Activated T-cell treated with anti-CD3 and anti-CD28 coated beads for 48 hours (primary cell): ENCODE measurements at places on chromosomes 3 and 15.
A peak's percentile ranks its signal among the peaks of the same experiment; 100 is the strongest.

- DNase-seq, result no peak
Measured at GRCh38 chr3:57383406-57383805, 90.9 kb upstream of the ASB14 start.

DNA sequence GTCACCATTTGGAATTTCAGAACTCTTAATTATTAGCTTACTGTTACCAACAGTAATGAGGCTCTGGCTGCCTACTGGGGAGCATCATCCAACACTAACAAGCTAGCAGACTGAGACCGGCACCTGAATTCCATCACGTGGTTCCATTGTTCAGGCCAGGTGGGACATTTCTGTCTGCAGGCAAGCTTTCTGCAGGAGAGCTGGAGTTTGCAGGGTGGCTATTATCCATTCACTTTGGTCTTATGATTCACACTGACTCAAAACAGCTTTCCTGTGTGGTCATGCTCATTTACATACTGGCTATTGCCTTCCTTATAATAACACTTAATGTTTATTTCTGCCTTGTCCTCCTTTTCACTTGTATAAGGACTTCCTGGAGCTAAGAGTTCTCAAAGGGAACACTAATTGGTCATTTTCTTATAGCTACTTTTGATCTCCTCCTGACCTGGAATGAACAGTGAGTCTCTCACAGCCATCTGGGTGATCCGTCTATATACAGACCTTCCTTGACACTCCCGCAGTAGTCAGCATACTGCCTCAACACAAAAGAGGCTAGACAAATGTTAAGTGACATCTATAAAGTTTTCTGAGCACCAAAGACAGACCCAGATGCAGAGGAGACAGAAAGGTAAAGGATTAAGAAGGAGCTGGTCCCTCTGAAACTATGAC, 695.4 kb downstream of the FHIT start:
- DNase-seq, result no peak

GRCh38 chr3:129282727-129283327, 4.2 kb downstream of the HMCES start:
- DNase-seq, result no peak

GRCh38 chr15:101088788-101089578, 162.9 kb downstream of the CHSY1 start:
- peak; percentile 80 for DNase-seq

DNA sequence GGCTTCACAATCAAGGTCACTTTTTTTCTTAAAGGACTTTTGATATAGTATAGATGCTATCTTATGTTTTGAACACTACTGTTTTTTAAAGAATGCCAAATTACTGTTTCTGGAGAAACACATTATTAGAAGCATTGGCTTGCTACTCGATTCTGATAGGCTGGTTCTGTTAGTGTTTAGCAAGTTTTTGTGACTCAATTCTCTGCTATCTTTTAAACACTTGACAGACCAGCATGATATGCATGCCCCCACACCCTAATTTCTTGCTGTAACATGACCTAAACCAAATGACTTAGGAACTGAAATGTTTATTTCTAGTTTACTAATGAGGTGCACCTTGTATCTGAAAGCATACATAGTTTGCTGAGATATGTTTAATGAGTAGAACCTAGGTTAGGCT, 5.5 kb upstream of the IL20RB start:
- DNase-seq, result no peak

DNA sequence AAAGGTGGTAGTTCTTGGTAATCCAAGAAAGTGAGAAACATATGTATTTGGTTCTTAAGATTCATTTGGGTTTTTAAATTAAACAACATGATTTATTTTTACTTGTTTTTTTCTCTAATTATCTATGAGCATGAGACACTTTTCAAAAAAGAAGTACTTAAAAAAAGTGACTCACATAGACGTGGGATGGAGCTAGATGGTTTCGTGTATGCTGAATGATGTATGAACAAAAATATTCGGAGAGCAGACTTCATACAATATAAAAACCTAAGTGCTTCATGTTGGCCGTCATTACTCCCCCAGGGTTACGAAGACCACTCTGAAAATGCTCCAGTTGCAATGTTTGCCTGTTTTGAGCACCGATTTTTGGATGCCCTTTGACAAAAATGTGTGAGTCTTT, 90.9 kb downstream of the RORA start:
- DNase-seq, result no peak

DNA sequence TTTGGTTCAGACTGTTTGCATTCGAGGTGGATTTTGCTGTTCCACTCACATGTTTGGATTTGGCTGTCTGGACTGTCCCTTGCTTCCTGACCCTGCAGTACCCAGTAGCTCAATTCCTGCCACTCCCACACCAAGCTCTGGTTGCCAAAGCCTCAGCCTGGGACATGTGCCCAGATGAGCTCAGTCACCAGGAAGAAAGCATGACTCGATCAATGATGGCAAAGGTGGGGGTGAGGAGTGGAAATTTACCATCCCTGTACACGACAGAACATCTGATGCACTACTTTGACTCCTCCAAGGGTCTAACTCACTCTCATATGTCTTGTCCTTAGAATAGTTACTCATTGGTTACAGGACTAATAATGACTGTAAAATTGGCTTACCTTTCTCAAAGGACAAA, 45.2 kb downstream of the ZNF385D start:
- no peak for DNase-seq

- DNase-seq, result no peak
Measured at GRCh38 chr3:180684807-180685206, 5.5 kb upstream of the CCDC39 start.

DNA sequence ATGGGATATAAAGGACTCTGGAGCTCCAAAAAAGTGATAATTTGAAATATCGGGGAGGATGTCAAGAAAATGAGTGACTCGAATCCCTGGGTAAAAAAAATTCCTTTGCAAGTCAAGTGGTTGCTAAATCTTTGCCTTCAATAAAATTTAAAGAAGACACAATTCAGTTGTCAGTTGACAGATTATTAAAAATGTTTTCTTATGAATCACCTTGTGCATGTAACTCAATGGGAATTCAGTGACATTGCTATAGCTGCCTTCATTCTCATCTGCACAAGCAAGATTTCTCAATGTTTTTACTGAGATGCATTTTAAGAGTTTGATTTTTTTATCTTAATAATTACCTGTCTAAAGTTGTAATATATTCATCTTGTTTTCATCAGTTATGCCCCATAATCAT, 264.0 kb upstream of the IL12A start:
- DNase-seq, result no peak

GRCh38 chr3:36476286-36476942, 96.1 kb downstream of the STAC start:
- DNase-seq, result no peak

DNA sequence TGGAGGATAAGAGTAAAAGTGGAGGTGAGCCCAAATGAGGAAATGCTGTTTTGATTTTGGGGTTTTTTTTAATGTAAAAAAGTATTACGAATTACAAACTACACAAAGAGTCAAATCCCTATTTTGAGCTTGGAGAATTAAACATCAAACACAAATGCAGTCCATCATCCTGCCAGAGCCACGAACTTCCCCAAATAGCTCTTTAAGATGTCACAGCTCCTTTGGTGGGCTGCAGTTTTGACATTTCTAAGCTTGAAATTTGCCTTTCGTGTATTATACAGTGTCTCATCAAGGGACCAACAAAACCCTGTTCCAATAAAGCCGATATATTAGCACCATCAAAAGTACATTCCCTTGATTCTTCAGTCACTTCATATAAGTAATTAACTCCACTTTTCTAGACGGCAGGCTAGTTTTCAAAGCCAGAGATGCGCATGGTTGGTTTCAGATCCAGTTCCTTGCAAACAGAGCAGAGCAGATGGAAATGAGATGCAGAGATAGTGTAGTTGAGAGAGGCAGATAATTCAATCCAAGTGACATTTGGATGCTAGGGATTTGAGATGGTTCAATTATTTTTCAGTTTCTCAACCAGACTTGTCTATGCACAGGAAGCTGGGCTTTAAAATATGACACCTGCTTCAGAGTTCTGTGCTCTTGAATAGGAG, 580.9 kb downstream of the EDEM1 start:
- DNase-seq, result no peak

DNA sequence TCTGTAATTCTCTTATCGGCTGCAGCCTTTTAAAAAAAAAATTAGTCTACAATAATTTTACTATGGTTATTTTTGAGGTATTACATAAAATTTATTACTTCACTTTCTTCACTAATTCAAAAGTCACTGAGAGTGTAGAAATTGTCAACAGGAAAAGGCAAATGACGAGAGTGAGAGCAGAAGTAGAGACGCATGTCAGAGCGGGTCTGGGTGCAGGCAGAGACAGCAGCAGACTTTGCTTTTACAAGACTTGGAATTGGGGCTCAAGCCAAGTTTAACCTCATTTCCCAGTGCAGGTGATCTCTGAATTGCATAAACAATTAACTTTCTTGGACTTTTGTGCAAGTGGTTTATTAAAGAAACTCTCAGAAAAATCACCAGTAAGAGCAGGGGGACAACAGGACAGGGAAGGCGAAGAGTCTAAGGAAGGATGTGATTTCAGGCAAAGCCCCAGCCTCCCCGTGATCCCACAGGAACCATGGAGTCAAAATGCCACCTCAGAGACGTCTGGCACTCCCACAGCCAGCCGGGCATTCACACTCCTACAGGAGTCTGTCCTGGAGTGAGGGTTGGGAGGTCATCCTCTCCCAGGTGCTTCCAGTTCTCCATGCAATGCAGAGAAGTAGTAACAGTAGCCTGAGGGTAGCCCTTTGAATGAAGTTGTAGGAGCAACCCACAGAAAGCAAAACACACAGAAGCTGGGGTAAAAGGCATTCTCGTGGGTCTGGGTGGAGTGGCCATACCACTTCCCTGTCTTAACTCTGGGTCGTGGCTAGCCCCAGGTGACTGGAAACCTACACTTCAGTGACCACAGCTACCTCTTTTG, 274.0 kb upstream of the TGFBR2 start:
- DNase-seq, result no peak

- DNase-seq, result no peak
Measured at GRCh38 chr3:123394391-123395020, 54.4 kb downstream of the ADCY5 start.

DNA sequence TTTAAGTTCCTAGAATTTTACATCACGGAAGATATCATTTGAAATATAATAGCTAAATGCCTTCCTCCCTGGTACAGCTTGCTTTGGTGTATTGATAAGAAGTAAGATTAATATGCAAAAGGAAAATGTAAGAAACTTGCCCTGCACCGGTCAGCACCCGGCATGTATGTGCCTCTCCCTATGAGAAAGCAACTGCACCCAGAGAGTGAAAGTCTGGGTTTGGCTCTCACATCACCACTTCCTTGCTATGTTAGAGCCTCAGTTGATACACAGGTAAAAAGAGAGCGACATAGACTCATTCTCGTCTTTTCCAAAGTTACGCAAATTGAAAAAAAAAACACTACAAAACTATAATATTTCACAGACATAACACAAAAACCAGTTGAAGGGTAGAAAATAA, 96.7 kb downstream of the FOXP1 start:
- DNase-seq, result no peak

GRCh38 chr3:114666623-114667022, 372.8 kb downstream of the TIGIT start:
- DNase-seq, result no peak
